Fibroblast of pulmonary artery (primary cell): ENCODE measurements at places on chromosomes 4 and X.

DNA sequence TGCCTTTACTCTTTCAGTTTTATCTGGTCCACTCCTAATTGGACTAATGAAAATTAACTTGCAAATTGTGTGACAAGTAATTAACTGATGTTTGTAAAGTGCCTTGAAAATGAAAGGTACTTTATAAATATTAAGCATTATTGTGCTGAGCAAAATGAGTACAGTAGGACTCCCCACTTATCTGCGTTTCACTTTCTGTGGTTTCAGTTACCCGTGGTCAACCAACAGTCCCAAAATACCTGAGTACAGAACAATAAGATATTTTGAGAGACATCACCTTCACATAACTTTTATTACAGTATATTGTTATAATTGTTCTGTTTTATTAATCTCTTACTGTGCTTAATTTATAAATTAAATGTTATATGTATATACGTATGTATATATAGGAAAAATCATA is 27.4 kb upstream of the JADE3 start:
- no peak for DNase-seq

- no peak for DNase-seq
Measured at GRCh38 chr4:132709056-132709455, 440.0 kb upstream of the PCDH10 start.

- DNase-seq, result peak; percentile 72
Measured at GRCh38 chrX:15468036-15468435, 25.1 kb downstream of the PIR start.

- no peak for DNase-seq
Measured at GRCh38 chr4:18442957-18443356, 421.4 kb upstream of the LCORL start.

DNA sequence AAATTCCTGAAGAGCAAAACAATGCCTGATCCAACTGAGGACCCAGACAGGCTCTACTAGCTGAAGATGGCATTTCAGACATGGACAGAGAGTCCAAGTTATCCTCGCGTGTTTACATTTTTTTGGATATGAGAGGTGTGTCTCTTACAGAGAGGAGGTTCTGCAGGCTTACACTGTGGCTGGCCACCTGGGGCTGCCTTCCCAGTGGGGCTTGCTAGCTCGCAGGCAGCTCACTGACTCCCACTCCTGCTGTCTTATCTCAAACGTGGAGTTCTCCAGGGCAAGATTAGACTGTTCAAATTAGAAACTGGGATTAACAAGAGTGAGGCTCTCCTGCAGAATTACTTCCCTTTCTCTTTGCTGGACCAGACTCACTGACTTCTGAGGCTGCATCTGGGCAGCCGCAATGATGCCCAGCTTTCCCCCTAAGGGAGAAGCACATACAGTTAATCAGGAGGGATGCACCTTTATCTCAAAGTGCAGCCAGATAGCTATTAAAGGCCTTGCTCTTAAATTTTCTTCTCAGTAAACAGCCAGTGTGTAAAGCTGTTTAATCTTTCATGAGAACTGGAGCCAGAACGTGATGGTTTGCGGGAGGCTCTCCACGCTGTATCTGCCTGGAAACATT is 123.0 kb downstream of the ENPP6 start:
- DNase-seq, result no peak

- DNase-seq, result peak; percentile 75
Measured at GRCh38 chrX:37745354-37745753, 34.5 kb upstream of the CYBB start.

GRCh38 chr4:6755088-6755753 is 27.3 kb upstream of the KIAA0232 start:
- no peak for DNase-seq

DNA sequence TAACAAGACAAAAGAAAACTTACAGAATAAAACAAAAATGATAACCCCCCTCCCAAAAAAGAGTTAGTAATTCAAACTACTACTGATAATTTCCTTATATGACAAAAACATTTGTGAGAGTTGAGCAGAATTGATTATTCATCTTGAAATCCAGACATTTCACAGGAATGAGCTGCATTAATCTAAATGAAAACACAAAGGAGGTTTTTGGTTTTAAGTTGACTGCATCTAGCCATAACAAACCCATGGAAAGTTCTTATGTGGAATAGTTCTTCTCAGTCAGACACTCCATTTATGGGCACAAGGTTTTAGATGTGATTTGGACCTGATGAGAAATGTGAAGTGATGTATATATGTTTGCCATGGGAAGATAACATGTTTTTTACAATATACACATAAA is 95.4 kb downstream of the VCX2 start:
- no peak for DNase-seq

GRCh38 chrX:27446423-27446822 is 16.7 kb downstream of the PPP4R3C start:
- DNase-seq, result peak; percentile 0

DNA sequence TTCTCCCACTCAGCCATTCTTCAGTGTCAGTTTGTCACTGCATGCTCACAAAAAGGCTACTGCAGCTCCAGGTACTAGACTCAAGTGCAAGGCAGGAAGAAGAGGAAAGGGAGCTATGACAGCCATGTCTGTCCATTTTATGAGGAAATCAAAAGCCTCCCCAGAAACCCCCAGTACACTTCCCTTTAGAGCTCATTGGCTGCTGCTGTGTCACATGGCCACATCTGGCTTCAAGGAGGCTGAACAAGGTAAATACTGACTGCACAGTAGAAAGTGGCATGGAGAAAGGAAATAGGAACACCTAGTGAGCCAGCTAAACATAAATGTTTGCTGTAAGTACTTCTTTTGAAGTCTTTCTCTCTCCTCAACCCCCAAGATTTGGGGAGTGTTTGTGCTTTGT is 67.2 kb upstream of the FRAS1 start:
- DNase-seq, result no peak

- DNase-seq, result no peak
Measured at GRCh38 chr4:95318483-95318882, 230.3 kb downstream of the UNC5C start.

- DNase-seq, result no peak
Measured at GRCh38 chr4:26238426-26238777, 82.4 kb upstream of the RBPJ start.

DNA sequence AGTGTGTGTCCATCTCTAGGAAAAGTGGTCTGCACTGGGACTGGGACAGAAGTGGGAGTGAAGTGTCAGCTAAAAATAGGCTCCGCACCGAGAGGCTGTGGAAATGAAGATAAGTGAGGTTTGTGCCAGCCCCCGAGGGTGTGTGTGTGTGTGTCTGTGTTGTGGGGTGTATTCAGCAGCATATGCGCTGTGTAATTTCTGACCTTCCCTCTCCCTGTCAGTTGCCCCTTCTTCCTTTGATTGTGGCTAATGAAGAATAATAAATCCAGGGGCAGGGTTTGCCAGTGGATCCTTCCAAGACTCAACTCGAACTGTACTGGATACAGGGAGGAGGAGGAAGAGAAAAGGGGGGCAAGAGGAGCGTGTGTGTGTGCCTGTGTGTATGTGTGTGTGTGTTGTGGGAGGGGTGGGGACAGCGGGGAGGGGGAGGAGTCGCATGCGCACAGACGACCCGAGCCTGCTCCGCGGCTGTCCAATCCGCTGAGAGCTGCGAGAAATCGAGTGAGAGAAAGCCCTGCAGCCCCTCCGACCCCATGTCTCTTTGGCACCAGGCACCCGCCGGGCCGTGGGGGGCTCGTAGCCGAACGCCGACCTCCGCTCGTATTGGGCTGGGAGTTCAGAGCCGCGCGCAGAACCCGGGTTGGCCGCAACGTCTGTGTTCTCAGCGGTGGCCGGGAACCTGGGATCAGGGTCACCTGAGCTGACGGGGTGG is 916 bp upstream of the POU4F2 start:
- DNase-seq, result no peak

GRCh38 chrX:23644744-23645143 is 22.5 kb upstream of the PRDX4 start:
- no peak for DNase-seq

DNA sequence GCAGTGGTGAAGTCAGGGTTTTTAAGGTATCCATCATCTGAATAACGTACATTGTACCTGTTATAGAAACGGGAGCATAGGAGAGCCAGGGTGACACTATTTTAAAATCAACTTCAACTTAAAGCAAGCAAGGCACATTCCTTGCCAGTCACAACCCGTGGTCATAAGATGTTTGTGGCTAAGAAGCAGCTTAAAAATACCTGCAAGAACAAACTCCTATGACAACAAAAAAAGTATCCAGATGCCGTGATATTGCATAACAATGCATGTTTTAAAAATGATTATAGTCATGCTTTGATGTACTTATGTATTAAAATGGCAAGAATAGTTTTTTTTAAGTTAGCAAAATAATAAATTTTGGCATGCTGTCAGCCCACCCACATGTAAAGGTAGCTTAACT is 16.5 kb upstream of the SYNPO2 start:
- DNase-seq, result no peak

GRCh38 chr4:181264893-181265292 is 978.3 kb upstream of the TENM3 start:
- DNase-seq, result no peak

DNA sequence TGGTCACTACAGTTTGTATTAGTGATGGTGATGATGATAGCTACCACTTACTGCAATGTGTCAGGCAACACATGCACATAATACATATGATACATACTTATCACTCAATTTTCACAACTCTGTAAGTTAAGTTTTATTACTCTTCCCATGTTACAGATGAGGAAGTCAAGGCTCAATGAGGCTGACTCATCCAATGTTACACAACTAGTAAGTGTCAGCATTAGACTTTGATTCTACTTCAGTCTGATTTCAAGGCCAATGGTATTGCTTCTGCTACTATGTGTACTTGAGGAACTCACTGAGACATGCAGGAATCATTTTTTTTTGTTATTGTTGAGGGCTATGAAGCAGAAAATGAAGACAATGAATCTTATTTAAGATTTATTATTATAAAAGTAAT is 96.4 kb upstream of the TRPC5OS start:
- no peak for DNase-seq

GRCh38 chrX:134803060-134803459 is 144.8 kb upstream of the PLAC1 start:
- no peak for DNase-seq

DNA sequence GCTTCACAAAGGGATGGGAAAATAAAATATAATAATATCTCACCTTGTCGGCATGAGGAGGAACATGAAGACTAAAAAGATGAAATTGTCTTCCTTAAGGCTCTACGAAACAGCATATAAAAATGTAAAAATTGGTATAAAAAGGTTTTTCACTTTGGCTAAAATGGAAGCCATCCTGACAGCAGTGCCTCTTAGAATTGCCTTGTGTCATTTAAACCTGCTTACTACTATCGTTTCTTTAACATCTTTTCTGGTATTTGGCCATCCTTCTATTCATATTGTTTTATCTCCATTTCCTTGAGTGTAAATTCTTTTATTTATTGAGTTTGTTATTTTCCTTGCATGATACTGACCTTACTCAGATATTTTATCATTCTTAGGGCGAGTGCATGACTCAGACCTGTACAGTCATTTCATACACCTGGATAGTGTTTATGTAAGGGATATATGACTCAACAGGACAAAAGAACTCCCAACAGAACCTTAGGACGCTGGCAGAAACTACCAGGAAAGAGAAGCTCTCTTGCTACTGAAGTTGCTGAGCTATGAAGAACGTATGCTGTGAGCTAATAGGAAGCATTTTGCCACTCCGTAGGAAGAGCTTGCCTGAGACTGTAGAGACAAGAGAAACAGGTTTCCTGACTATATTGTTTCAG is 5.8 kb upstream of the CDKN2AIP start:
- DNase-seq, result peak; percentile 66

GRCh38 chr4:149933120-149933519 is 117.5 kb upstream of the IQCM start:
- DNase-seq, result no peak

DNA sequence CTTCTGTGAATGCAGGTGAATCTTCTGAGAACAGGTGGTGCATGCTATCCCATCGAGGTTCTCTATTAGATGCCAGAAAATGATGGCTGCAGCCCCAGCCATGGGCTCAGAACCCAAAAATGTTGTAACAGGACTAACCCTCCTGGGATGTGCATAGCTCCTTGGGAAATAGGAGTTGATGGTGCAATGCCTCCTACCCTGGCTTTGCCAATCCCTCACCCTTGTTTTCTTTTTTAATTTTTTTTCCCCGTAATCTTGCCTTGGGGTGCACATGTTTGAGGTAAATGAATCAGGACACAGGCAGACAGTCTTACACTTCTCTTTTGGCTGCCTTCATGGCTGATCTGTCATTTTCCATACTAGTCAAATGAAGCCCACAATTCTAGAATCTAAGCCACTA is 96.6 kb downstream of the KIT start:
- no peak for DNase-seq

- no peak for DNase-seq
Measured at GRCh38 chr4:6195602-6196319, 4.6 kb downstream of the JAKMIP1 start.

GRCh38 chr4:98181809-98182208 is 38.5 kb upstream of the STPG2 start:
- peak; percentile 35 for DNase-seq

DNA sequence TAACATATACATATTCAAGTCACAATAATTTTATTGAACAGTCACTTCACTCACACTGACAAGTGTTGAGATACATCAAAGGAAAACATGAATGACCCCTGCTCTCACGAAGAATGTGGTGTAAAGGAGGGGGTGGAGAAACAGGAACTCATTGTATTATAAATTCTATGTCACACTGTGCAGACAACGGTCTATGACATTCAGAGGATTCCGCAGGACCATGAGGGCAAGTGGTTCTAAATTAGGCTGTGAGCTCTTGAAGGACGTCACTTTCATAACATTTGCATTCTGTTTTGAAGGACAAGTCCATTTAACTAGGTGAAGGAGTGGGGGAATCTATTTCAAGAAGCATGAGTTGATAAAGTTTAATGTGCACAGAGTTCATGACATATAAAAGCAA is 415.2 kb upstream of the HS3ST1 start:
- no peak for DNase-seq

- no peak for DNase-seq
Measured at GRCh38 chr4:143084566-143084965, 100.2 kb upstream of the USP38 start.

DNA sequence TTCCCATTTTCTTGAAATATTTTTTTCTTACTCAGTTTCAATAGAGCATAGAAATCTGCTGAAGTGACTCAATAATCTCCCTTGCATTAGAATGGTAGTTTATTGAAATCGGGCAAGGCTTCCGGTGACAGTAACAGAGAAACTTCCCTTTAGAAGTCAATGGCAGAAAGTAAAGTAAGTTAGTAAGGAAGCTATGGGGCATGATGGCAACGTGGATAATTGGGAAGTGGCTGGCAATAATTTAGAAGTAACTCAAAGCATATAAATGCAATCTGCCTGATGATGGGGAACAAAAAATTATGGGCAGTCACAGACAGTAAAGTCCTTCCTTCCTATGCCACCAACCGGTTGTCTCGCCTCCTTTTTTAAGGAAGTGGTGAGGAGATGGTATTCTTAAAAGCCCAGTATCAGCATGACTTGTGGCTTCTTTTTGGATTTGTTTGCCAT is 7.6 kb downstream of the CYBB start:
- DNase-seq, result no peak
